Stimulated activated CD8-positive, alpha-beta memory T cell treated with anti-CD3 and anti-CD28 coated beads, Interleukin-4, amount 100 ng/mL, for 1 hour (primary cell): ENCODE measurements at places on chromosomes 4 and X.
A peak's percentile ranks its signal among the peaks of the same experiment; 100 is the strongest.

- DNase-seq, result no peak
These were observed 102.4 kb upstream of the ZDHHC15 start for GRCh38 chrX:75625232-75625631.

DNA sequence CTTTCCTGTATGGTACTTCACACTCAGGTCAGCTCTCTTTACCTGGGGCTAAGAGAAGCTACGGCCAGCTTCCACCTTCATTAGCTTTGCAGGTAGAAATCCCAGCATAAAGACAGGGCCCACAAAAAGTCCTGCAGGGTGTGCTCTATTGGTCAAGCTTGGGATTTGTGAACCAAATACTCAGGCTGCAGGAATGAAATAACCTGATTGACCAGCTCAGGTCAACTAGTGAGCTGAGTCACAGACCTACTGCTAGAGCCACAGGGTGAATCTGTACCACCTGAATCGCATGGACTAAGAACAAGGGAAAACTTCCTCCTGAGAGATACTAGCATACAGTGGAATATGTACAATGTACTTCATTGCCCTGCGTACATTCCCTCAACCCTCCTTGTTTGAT, 172.2 kb downstream of the HHIP start:
- DNase-seq, result no peak

DNA sequence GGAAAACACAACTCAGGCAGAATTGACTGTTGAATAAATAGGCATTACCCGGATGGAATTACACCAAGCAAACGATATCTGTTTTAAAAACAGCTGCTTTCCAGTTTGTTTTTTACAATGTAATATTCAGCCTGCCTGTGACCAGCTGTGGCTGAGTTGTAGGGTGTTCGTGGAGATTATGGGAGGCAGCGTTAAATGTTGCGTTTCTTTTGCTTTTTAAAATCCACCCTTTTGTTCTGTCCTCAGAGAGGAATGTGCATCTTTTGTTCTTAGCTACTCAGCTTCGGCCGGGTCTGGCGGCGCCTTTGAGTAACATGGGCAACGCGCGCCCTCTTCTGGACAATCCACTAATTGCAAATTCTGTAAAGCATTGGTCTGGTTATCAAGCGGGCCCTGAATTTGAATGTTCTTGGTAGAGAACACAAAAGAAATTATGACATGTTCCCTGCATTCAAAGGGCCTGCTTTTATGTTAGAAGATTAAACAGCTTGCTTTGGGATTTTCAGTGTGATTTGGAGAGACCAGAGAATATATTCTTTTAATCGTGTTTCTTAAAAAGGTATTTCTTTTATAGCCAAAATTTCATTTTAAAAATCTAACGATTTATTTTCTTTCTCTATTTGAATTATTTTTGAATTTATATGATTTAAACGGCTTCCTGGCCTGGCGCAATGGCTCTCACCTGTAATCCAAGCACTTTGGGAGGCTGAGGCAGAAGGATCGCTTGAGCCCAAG, 76.3 kb upstream of the TRIM2 start:
- peak; percentile 78 for DNase-seq

- no peak for DNase-seq
These were observed 88.8 kb downstream of the MAPK10 start for GRCh38 chr4:86271057-86271456.

- no peak for DNase-seq
These were observed 26.7 kb upstream of the SLC2A9 start for GRCh38 chr4:10047967-10048366.

GRCh38 chr4:87849612-87850011, 16.8 kb downstream of the MEPE start:
- no peak for DNase-seq

- peak; percentile 68 for DNase-seq
These were observed 309 bp upstream of the CTBP1 start for GRCh38 chr4:1249148-1249730.

- DNase-seq, result no peak
These were observed 25.9 kb upstream of the PRDM5 start for GRCh38 chr4:120948382-120948781.

GRCh38 chrX:41921492-41922430, 1.6 kb downstream of the CASK start:
- no peak for DNase-seq

DNA sequence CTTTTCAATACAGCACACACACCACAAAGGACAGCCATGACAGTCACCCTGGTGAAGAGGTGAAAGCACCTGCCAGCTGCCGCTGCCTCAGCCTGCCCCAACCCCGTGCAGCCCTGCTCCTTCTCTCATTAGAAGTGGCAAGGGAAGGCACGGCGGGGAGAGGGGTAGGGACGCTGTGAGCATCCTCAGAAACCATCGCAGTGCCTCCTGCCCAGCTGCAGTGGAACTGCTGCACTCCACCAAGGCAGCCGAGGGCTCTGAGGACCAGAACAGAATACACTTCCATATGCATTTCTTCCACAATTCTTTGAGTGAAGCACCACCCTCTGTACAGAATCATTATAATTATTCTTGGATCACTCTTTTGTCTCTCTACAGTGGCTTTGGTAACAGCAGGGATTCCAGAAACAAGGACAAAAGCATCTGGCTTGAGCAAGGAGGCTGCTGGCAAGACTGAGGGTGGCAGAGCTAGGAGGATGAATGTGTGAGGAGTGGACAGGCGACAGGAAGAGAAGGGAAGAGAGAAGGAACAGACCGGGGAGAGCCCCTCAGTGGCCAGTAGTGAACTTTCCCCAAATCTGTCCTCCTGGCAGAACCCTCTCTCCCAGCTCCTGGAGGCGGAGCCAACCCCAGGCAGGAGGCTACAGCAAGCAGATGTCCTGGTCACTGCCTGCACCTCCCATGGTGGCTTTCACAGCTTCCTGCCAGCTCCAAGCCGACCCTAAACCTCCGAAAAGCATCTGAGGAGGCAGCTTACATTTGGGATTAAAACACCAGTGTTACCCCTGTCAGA, 73.2 kb downstream of the MTNR1A start:
- DNase-seq, result no peak

DNA sequence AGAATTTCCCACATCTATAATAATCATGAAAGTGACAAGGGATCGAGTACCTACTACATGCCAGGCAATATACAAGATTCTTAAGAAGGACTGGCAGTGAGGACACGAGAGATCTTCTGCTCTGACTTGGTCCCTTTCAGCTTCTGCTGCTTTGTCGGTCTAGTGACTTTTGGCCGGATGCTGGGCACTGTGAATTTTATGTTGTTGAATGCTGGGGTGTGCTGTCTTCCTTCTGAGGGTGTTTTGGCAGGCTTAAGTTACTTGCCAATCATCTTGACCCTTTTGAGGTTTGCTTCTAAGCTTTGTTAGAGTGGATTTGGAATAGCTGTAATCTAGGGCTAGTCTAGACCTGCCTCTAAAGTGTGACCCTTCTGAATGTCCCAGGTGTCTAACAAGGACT, 23.5 kb downstream of the NAT8L start:
- no peak for DNase-seq

GRCh38 chr4:176595257-176595656, 197.5 kb downstream of the VEGFC start:
- no peak for DNase-seq

- no peak for DNase-seq
These were observed 144.6 kb upstream of the NOCT start for GRCh38 chr4:138870737-138871554.

DNA sequence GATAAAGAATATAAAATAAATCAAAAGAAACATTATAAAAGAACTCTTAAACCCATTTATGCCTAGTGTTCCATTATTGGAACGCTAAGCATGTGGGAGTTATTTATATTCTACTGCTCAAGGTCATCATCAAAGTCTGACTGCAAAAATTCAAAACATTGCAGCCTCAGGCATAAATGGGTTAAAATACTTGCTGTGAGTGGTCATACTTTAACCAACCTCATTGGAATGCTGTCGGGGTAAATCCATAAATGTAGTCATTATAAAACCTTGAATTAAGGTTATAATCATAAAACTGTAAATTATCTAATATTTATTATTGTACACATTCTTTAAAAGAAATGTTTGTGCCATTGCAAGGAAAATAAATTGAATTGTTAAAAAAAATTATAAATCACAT, 55.0 kb downstream of the RPS6KA6 start:
- DNase-seq, result no peak

DNA sequence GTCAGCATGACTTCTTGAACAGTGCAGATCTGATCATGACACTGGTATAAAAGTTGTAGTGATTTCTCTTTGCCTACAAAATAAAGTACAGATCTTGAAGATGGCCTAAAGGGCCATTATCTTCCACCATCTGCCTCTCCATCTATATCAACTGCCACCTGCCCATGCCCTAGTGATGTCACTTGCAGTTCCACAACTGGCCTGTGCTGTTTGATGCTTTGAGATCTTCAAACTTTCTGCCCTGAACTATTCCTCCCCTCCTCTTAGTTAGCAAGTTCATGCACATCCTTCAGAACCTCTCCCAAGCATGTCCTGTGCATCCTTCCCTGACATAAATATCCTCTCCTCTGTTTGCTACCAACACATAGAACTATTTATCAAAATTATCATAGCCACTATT, 217.0 kb downstream of the SOWAHB start:
- DNase-seq, result no peak

DNA sequence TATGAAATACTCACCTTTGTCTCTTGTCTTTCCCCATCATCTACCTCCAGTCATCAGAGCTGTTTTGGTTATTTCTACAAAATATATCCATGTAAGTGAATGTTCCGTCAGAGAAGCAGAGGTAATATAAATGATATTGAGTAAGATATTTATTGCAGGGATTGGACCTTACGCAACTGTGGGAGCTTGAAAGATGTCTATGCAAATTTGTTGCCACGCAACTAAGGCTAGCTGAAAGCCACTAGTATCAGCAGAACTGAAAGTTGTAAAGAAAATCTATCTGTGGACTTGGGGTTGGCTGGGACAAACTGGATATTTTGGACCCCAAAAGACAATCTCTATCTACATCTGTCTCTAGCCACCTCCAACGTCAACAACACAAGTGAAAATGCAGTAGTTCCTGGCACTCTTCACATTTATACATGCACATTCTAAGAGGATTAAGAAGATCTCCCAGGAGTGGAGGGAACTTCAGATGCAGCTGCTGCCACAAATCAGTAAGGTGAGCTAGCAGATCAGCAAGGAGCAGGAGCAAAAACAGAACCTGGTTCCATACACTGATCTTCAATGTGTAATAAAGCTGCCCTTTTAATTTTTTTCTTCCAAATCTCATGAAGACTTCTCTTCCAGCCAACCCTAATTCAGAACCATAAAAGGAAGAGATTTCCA, 8.5 kb upstream of the CCSER1 start:
- no peak for DNase-seq

DNA sequence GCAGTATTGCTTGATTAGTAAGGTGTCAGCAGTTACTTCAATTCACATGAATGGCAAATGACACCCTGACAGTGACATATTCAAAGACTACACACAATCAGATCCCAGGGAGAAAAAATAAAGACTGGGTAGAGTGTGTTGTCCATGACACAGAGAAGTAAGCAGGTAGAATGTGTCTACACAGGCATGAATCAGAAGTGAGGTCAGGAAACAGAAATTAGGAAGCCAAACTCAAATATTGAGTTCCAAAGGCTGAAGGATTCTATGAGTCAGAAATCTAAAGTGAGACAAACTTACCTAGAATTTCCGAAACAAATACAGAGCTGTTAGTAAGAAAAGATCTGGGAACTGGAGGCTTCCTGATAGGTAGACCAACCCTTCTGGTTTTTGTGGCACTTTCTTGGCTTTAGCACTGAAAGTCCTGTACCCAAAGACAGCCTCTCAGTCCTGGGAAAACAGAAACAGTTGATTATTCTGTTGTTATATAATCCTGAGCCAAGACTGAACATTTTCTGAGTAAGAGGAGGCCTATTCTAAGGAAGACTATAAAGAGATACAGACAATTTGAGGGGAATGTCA, 24.3 kb upstream of the GLRA2 start:
- DNase-seq, result no peak

GRCh38 chr4:156085100-156085499, 131.4 kb upstream of the CTSO start:
- no peak for DNase-seq

DNA sequence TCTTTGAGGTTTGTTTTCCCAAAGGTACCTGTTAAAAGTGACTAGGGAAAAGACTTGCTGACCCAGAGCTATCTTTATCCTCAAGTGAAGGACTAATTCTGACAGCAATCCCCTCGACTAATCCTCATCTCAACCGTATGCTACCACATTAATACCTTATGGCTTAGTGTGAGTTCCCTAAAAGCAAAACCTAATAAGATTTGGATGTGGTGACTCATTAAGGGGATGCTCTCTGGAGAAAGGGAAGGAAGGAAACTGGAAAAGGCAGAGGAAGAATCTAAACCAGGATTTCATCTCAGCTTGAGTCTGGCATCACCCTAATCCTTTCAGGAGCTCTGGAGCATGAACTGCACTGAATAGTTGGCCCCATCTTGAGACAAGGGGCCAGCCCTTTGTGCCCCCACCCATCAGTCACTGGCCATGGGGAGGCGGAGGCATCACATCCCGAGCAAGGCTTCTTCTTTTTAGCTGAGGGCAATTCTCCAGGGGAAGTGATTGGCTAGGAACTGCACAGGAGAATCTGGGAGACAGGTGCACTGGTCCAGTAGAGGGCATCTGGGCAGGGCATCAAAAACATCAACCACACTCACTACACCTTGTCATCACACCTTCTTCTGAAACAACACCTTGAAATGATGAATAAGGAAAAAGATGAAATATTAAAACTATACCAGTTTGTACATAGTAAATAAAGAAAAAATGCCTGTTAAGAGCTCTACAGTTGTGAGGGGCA, 6.9 kb upstream of the BBS7 start:
- DNase-seq, result no peak
